ENCODE measurements at places on chromosomes 12 and 14.
A peak's percentile ranks its signal among the peaks of the same experiment; 100 is the strongest.

DNA sequence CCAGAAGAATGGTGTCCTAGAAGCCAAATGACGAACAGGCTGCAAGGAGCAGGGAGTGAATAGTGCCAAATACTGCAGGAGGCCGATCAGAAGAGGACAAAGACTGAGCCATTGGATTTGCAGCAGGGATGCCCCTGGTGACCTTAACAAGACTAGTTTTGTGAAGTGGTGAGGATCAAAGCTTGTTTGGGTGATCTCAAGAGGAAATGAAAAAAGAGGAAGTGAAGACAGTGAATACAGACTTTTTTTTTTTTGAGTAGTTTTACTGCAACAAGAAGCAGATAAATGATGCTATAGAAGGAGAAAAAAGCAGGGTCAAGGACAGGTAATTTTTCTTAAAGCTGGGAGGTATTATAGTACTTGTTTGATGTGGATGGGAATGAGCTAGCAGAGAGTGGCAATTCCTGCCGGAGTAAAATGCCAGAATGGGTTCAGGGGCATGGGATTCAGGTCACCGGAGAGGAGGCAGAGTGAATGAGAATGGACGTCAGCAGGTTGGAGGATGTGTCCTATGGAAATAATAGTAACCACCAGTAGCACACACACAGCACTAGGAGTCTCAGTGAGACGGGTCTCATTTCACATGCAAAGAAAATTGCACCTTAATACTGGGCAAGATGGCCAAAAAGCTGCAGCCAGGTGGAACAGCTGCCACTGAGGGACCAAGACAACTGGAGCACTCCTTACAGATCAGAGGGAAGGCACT is 345.8 kb upstream of the CCDC196 start:
- DNase-seq, result no peak

- DNase-seq, result peak; percentile 94
Observed at GRCh38 chr12:6766651-6767349, 637 bp downstream of the PTMS start.

GRCh38 chr12:4720637-4720995 is 416 bp downstream of the GALNT8 start:
- no peak for DNase-seq

GRCh38 chr12:93748672-93749383 is 71.7 kb downstream of the CRADD start:
- no peak for DNase-seq

GRCh38 chr14:95440496-95440895 is 76.0 kb downstream of the SYNE3 start:
- DNase-seq, result no peak

DNA sequence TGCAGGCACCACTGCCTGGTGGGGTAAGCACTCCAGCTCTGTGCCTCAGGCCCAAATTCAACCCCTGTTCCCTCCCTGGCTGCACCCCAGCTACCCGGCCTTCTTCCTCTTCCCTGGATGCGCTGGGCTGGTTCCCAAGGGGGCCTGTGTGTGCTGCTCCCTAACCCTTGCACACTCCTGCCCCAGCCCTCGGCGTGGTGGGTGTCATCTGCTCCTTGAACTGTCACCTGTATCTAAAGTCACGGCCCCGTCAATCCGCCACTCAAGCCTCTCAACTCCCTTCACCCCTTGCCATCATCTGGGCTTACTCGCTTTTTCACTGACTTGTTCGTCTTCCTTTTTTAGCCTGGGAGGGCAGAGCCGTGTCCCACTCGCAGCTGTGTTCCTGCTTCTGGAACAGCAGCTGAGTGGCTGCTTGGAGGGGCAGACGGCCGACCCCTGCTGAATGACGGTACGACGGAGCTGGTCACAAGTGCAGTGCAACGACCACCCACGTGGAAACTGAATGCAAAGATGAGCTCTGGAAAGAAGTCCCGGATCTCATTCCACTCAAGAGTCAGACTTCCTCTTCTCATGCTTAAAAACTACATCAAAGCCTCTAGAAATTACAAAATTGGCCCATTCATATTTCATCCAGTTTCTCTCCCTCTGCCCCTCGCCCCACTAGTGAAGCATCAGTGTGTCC is 138.9 kb downstream of the PIWIL1 start:
- no peak for DNase-seq

GRCh38 chr12:58148405-58148804 is 207.0 kb downstream of the ATP23 start:
- DNase-seq, result no peak

- peak; percentile 78 for DNase-seq
Observed at GRCh38 chr14:73058922-73059673, 764 bp downstream of the RBM25 start.

- DNase-seq, result no peak
Observed at GRCh38 chr12:30330565-30330964, 365.1 kb downstream of the IPO8 start.

- no peak for DNase-seq
Observed at GRCh38 chr14:80645667-80646413, 295.7 kb downstream of the CEP128 start.

DNA sequence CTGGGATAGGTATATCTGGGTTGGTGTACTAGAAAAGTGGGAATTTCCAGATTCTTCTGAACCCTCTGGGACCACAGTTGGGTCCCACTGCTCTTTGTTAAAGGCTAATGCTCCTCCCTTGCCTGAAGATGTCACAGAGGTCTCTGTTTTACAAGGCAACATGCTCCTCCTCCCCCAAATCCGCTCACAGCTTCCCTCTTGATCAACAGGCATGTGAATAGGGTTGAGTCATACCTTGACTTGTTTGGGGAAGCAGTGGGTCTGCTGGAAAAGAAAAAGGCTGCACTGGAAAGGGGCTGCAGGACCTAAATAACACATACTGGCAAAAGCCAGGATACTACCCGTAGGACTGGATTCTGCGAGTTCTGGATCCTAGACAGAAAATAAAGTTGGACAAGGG is 165.4 kb upstream of the TMEM260 start:
- no peak for DNase-seq

DNA sequence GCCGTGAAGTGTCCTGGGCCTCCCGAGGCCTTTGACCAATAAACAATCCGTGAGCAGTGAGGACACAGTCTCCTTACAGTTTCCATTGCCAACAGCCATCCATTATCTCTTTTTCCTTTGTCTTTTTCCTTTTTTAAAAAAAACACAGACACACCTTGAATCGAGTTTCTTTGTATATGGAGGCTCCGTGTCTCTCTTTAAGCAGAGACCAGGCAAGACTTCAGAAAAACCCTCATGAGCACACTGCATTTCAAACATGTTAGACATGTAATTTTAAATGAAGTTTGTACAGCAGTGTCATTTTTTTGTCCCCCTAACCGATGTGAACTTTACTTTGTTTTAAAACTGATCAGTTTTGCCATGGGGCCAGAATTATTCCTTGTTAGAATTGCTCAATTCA is 111.1 kb downstream of the SPTSSA start:
- no peak for DNase-seq

GRCh38 chr14:64628940-64629408 is 75.2 kb upstream of the PLEKHG3 start:
- DNase-seq, result no peak

DNA sequence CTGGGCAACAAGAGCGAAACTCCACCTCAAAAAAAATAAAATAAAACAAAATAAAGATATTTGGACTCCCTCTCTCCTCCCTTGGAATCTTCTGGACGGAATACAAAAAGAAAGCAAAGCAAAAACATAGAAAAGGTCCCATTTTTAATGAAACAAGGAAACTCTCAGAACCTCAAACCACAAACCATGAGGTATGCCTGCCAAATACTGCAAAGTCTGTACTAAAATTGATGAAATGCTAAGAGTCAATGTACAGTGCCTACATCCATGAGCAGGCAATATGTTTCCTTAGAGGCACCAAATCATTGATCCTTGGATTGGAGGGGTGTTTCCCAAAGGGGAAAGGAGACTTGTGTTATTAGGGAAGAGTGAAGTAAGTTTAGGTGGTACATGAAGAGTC is 8.2 kb upstream of the RPS6KA5 start:
- DNase-seq, result no peak

DNA sequence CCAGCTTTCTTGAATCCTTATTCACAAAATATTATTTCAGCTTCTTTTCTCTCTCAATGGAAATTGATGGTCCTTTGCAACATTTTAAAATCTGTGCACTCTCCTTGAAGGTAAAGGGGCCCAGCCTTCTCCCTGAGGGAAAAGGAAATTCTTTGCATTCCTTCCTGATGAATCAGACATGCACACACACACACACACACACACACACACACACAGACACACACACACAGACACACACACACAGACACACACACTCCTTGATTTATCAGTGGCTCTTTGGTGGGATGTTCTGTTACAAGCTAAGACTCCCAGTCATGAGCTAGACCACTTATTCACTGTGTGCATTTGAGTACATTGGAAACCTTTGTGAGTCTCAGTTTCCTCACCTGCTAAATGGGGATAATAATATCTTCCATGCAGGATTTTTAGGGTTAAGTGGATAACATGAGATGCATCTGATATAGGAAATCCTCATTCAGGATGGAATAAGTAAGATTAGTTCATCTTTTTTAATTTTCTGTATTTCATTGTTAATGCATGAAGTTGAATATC is 45.1 kb upstream of the HMGA2 start:
- no peak for DNase-seq
